ENCODE measurements at places on chromosomes 5 and 9. TPM values are rescaled to one million over a fixed set of nuclear protein-coding genes. Genes with fewer than 3 reads are reported as not detected.

DNA sequence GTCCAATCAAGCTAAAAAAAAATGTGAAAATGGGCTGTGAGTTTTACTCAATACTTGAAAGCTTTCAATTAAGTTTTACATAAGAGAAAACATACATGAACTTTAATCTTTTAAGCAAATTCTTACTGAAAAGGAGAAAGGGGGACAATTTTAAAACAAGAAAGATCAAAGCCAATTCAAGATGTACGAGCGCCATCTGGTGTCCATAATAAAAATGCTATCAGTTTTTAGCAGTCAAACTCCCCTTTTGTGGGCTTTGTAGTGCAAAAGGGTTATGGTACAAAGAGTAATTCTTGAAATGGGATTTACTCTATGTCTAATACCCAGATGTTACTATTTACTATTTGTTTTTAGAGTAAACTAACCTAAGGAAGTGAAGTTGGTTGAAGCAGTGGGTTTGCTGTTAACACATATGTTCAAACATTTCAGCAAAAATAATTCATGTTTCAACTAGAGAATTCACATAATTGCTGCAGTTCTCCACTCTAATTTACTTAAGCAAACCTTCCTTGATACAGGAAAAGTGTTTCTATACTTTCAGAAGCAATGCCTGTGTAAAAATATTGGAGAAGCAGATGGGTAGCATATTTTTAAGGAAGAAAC is 228.2 kb upstream of the TYRP1 start:
- DNase-seq: peak; percentile 35

DNA sequence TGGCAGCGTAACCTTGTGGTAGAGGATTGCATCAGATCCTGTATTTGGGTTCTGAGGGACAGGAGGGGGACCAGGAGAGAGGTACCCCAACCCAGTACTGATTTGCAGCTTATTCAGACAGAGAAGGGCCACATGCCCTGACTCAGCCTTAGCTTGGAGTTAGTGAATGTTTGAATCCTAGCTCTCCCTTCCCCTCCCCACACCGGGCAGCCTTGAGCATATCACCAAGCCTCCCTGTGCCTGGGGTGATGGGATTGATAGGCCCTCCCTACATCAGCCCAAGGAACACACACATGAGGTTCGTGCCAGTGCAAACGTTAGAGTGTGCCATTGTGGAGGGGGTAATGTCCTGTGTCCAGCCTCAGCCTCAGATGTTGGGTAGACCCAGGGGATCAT is 71.9 kb downstream of the AMBP start:
- no peak for DNase-seq

- no peak for DNase-seq
Observed at GRCh38 chr5:135100011-135100410, 66.0 kb upstream of the PITX1 start.

DNA sequence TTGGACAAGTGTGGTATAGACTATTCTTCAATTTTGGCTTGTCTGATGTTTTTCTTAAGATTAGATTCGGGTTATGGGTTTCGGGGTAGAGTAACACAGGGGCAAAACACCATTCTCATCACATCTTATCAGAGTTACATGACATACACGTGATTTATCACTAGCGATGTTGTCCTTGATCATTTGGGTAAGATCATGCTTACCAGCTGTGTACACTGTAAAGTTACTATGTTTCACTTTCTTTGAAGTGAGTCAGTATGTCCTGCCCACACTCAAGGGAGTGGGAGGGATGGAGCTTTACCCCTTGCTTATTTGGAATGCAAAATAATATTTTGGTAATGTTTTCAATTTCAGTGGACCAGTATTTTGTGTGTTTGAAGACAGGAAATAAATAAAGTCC is 101.8 kb upstream of the TAF11L2 start:
- no peak for DNase-seq

- DNase-seq: no peak
Observed at GRCh38 chr5:14331386-14331781, 188.2 kb downstream of the TRIO start.

- DNase-seq: no peak
Observed at GRCh38 chr9:107866711-107867311, 377.2 kb upstream of the KLF4 start.

DNA sequence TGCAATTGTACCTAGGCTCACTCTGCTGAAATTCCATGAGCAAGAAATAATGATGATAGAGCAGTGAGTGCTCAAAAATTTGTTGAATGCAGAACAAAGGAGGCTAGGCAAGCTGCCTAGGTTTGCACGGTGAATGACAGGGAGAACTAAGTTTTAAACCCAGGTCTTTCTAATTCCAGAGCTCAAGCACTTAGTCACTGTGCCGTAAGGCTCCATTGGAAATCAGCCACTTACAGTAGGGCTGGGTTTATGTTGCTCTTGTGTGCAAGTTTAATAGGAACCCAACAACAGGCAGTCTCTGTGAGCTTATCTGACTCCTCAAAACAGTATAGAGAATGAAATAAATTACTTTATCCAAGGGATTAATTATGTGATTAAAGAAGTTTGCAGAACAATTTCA is 147.0 kb downstream of the CSNK1G3 start:
- no peak for DNase-seq

DNA sequence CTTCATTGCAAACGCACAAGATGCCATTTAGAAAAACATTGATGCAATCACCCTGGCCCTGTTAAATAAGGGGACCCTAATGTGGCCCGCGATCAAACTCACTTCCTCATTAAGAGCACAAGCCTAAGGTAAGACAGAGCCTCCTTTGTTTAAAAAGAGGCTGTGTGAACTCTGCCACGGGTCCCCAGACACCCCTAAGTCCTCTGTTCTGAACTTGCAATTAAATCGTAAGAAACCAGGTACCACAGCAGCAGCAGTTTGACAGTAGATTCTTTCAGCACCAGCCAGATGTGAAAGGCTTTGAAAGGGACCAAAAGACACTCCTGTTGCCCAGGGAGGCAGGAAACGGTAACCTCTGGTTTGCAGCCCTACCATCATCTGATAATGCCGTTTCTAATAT is 346.3 kb downstream of the TMEM167A start:
- DNase-seq: no peak

LHX3 gene
- not detected for total RNA-seq
